ENCODE measurements at places on chromosomes 1 and 21.

GRCh38 chr1:44212355-44213221 is 683 bp upstream of the DMAP1 start:
- peak overlapping the region; percentile 13 for H3K27ac ChIP-seq
- H3K4me3 ChIP-seq, result peak overlapping the region; percentile 86
- H3K4me1 ChIP-seq, result peaks cover 17% of the 10 kb centered on the region
- DNase-seq, result no peak
- no peaks in the 10 kb centered on the region for H3K36me3 ChIP-seq

GRCh38 chr1:83058327-83058726 is 940.6 kb downstream of the TTLL7 start:
- H3K27me3 ChIP-seq, result no peaks in the 10 kb centered on the region
- H3K4me3 ChIP-seq, result no peak overlapping the region
- H3K4me1 ChIP-seq, result peaks cover 47% of the 10 kb centered on the region
- DNase-seq, result no peak

DNA sequence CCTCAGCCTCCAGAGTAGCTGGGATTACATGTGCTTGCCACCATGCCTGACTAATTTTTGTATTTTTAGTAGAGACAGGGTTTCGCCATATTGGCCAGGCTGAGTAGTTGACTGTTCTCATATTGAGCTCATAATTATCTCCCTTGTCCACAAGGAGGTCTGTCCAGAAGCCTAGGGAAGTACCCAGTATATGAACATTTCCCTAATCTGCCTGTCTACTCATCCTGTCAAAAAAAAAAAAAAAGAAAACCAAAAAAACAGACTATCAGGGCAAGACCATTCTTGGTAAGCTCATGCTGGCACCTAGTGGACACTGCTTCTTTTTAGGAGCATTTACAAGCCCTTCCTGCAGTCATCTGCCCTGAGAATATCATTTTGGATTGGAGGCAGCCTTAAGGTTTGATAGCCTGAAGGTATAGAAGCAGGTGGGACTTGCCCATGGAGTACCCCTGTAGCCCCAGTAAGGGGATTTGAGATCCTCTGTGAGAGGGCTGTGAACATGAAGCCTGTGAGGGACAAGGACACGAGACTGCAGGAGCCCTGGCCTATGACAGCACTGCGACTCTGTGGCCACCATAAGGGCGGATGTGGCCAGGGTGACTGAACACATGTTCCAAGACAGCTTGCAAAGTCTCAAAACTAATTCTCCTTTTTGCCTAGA is 10.8 kb upstream of the DUSP12 start:
- H3K27ac ChIP-seq, result no peak overlapping the region
- DNase-seq, result peak; percentile 48
- no peak overlapping the region for H3K4me3 ChIP-seq
- H3K4me1 ChIP-seq, result peaks cover 37% of the 10 kb centered on the region
- H3K36me3 ChIP-seq, result no peaks in the 10 kb centered on the region

GRCh38 chr1:107862064-107862463 is 102.9 kb downstream of the VAV3 start:
- H3K36me3 ChIP-seq, result no peaks in the 10 kb centered on the region
- H3K4me3 ChIP-seq, result no peak overlapping the region
- no peaks in the 10 kb centered on the region for H3K27me3 ChIP-seq
- no peak overlapping the region for H3K27ac ChIP-seq
- no peaks in the 10 kb centered on the region for H3K4me1 ChIP-seq
- DNase-seq, result peak; percentile 8

Measured in PC-9 (cell line).